ENCODE measurements at places on chromosomes 2 and 18.

DNA sequence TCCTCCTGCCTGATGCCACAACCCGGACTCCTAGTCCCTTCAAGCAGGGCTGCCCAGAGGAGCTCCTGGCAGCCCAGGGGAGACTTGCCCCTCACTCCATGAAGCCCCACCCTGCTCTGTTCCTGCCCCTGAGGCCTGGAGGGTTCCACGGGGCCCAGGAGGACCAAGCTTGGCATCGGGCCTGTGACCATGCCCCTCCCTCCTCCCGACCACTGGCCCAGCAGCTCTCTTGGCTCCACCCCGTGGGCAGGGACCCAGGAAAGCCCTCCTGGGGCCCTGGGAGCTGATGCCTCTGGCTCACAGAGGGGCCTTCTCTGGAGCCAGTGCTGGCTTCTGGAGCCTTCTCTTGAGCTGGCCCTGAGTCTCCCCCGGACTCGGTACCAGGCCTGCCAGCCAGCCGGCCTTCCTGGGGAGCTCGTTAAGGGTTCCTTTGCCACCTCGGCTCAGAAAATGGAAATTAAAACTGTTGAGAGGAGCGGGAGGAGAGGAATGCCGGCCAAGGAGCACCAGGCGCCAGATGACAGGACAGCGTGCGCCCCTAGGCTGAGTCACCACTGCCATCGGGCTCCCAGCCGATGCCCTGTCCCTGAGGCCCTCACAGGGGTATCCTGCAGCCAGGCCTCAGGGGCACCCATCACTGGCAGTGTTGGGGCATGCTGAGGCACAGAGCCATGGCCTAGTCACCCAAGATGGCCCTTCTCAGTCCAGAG, 40.6 kb upstream of the SNED1 start:
- DNase-seq, result no peak

DNA sequence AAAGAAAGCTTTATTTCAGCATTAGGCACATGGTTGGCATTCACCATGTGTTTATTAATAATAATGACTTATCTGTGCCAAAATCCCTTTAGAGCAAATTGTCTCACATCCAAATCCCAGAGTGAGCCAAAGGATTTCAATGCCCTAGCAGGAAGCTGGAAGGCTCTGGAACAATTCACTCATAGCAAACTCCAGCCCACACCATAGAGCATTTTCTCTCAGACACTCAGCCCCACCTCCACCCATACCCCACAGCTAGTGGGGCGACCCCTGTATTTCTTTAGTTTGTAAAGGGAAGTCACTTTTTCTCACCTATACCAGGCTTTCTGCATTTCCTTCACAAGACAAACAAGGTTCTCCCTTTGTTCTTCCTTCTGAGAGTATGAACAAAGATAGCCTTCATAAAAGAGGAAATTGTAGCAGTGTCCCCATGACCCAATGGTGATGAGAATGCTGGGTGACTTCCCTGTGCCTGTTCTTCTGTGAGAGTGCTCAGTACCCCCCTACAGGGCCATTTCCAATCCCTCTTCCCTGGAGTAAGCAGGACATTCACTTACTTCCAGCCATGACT, 100.1 kb upstream of the APCDD1 start:
- DNase-seq, result no peak

DNA sequence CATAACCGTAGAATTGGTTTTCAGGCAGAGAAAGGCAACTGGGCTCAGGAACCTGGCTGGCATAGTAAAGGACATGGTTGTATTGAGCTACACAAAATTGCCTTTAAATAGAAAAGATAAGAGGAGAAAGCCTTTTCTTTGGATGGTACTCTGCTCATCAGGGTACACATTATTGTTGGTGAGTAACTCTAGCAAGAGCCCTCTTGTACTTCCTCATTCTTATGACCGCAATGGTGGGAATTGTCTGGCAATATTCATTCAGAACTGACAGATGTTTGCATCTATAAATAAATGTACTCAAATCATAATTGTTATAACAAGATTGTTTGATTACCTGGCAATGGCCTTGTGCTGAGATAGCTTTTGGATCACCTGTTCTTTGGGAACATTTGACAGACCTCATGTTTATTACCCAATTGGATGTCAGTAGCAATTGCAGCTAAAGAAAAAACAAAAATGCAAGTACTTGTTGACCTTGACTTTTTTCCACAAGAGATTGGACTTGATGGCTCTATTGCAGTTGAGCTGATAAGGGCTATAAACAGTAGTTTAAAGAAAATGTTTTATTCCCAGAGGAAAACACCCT, 43.9 kb downstream of the MEIS1 start:
- no peak for DNase-seq

DNA sequence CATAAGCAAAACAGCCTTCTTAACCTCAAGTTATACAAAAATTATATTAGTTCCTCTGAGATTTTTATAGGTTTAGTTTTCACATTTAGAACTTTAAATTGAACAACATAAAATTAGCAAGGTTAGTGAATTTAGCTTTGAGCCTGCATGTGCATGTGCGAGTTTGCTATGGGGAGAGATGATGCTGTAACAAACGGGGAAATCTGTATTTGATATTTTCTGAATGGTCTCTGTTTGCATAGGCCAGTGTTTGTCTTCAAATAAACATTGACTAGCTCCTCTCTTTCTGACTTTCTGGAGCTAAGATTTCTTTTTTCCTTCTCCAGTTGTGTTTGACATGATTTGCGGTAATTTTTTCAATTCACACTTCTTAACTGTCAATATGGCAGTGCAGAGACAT, 30.9 kb upstream of the IL18RAP start:
- no peak for DNase-seq
